NCI-H1436 treated with DMSO at 0.1 percent for 48 hours (cell line): ENCODE measurements at places on chromosomes 16 and 17.

DNA sequence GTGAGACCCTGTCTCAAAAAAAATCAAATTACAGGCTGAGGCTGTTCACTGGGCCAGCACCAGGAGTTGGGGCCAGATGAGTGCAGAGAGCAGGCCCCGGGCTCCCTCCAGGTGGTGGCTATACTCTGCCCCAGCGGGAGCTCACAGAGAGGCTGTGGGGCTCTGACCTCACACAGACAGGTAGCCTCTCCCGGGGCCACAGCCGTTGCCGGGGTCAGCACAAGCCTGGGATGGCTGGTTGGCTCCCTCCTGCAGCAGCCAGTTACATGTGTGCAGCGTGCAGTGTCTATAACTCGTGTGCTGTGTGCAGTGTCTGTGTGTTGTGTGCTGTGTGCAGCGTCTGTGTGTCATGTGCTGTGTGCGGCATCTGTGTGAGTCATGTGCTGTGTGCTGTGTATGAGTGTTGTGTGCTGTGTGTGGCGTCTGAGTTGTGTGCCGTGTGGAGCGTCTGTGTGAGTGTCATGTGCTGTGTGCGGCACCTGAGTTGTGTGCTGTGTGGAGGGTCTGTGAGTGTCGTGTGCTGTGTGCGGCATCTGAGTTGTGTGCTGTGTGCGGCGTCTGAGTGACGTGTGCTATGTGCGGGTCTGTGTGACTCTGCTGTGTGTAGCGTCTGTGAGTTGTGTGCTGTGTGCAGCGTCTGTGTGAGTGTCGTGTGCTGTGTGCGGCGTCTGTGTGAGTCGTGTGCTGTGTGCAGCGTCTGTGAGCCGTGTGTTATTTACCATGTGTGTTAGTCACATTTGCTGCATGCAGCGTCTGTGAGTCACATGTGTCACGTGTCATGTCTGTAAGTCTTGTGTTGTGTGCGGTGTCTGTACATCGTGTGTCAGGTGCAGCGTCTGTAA, 20.9 kb downstream of the MAPK8IP3 start:
- DNase-seq, result no peak

- no peak for DNase-seq
These were observed 79.1 kb upstream of the TNRC6C start for GRCh38 chr17:77879226-77879895.

GRCh38 chr17:73179387-73179786, 13.5 kb upstream of the COG1 start:
- DNase-seq, result no peak

DNA sequence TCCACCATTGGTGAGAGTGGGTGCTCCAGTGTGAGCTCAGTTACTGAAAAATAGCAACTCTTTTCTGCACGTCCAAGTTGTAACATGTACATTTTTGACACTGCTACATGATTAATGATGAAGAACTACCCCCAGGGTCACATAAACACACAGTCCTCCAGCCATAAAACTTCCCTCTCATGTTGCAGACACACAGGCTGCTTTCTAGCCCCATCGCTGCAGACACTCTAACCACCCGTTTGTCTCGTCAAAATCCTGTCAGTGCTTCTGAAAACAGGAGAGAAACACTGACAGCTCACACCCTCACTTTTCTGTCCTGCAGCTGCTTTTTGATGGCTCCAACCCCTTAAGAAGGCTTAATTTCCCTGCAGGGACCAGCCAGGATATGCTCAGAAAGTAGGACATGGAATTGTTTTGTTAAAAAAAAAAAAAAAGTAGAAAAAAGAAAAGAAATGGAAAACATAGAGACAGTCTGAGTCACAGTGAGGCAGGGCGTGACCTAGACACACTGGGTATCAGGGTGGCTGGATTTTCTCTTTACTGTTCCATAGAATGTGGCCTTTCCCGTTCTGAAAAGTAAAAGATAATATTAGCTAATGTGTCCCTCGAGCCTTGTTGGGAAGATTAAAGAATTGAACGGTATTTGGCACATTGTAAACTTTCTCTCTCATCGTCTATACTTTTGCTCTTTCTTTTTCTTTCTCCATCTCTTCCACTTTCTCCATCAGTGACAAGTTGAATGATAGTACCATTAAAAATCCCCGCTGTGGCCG, 20.7 kb upstream of the CCL5 start:
- no peak for DNase-seq

GRCh38 chr17:10616502-10617119, 40.5 kb downstream of the MYH3 start:
- no peak for DNase-seq

DNA sequence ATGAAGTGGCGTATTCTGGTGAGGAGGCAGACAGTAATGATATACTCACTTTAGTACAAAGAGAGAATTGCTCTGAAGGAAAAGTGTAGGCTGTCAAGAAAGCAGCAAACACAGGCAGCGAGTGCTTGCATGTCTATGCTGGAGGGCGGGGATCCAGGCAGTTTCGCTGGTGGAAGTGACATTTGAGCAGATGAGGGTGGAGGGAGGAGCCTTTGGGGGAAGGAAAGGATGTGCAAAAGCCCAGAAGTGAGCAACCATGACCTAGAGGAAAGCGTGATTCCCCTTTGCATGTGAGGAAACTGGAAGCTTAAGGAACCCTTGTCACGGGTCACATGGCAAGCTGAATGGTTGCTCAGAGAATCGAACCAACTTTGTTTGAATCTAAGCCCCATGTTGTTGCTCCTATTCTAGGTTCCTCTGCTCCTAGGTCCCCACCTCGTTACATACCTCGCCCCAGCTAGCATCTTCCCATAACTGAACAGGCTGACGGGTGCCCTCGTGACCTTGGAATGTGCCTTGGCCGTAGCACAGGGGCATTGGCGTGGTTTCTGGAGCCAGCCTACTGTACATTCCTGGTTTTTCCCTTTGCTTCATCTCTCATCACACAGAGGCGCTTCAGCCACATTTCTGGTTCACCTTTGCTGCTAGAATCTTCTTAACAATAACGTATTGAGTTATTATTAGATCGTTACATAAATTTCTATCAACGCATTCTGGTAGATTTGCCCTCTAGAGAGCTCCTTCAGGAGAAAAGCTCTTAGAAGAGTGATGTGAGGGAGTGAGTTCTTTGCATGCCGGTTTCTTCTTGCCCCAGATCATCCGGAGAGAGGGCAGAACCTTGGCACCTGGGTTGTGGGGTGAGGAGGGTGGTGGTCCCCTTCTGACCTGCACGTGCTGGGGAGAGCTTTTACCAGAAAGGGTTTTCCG, 191.8 kb downstream of the SNX29 start:
- no peak for DNase-seq

- no peak for DNase-seq
These were observed 29.3 kb downstream of the ZNF469 start for GRCh38 chr16:88411951-88412576.
